ENCODE measurements at places on chromosomes 6 and 20.

- H3K36me3 ChIP-seq, result no peaks in the 10 kb centered on the region
- DNase-seq, result no peak
- H3K27ac ChIP-seq, result no peak overlapping the region
- no peak overlapping the region for H3K4me3 ChIP-seq
Observed at GRCh38 chr6:70124882-70125545, 177.9 kb downstream of the COL9A1 start.

GRCh38 chr6:165636402-165637048, 26.5 kb downstream of the PDE10A start:
- no peak overlapping the region for H3K27ac ChIP-seq
- no peaks in the 10 kb centered on the region for H3K36me3 ChIP-seq
- H3K4me1 ChIP-seq, result peaks cover 5% of the 10 kb centered on the region
- H3K27me3 ChIP-seq, result peaks cover 7% of the 10 kb centered on the region
- no peak overlapping the region for H3K4me3 ChIP-seq

DNA sequence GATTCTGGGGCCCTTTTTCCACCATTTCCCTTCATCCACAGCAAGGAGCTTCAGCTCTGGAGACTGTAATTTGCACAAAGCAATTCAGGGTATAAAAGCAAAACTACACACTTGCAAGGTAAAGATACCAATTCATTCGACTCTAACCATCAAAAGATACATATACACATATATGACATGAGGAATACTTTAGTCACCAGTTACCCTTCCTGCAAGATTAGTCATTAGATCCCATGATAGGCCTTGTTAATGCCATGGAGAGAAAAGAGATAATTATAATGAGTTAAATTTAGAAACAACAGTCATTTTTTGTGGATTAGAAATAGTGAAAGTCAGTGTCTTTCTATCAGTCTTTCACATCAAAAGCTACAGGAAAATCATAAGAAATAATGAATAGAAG, 204.2 kb downstream of the KCNQ5 start:
- DNase-seq, result no peak
- H3K27ac ChIP-seq, result no peak overlapping the region
- H3K36me3 ChIP-seq, result peaks cover 4% of the 10 kb centered on the region
- no peaks in the 10 kb centered on the region for H3K27me3 ChIP-seq
- no peaks in the 10 kb centered on the region for H3K4me1 ChIP-seq

GRCh38 chr6:88566746-88567534, 396.5 kb downstream of the RNGTT start:
- no peak overlapping the region for H3K4me3 ChIP-seq
- H3K27ac ChIP-seq, result no peak overlapping the region
- H3K36me3 ChIP-seq, result no peaks in the 10 kb centered on the region
- DNase-seq, result no peak

DNA sequence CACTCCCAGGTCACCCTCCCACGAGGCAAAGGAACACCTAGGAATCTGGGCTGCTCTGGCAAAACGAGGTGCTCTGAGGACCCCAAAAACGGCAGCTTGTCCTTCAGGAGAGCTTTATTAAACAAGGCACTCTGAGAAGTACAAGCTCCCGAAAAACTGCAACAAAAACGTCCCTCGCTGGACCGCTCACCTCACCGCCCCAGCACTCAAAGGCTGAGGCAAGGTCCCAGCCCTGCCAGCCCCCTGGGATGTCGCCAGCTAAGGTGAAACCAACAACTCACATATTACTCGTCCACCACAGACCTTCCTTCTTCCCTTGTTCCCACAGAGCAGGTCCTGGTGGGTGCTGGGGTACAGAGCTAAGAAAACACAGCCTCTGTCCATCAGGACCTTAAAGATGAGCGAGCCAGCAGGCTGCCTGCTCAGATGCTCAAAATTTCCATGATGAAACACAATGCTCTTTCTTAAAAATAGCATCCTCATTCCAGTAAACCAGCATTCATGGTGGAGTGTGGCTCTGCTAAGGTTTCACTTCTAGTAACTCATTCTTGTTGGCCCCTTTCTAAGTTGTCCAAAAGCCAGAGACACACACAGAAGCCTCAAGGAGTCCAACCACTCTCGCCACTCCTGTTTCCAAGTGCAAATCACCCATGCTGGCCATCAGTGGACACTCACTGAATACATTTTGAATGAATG, 35.9 kb downstream of the ATP9A start:
- no peaks in the 10 kb centered on the region for H3K4me1 ChIP-seq
- no peaks in the 10 kb centered on the region for H3K36me3 ChIP-seq
- no peak overlapping the region for H3K4me3 ChIP-seq

DNA sequence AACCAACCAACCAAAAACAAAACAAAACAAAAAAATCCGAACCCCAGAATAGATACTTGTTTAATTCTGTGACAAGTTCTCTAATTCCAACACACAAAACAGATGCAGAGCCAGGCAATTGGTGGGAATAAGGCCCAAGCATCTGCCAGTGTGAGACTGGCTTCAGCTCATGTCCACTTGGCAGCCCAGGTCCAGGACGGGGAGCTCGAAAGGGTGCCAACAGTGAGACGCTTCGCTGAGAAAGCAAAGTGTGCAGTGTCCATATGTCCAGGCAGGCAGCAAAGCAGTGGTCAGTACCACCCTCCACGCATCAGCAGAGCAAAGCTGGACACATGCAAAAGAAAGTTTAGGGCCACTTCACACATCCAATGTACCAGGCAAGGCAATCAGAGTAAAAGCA, 102.9 kb downstream of the RALGAPA2 start:
- H3K27ac ChIP-seq, result no peak overlapping the region
- DNase-seq, result no peak
- H3K4me1 ChIP-seq, result no peaks in the 10 kb centered on the region
- peaks cover 13% of the 10 kb centered on the region for H3K36me3 ChIP-seq
- H3K4me3 ChIP-seq, result no peak overlapping the region

DNA sequence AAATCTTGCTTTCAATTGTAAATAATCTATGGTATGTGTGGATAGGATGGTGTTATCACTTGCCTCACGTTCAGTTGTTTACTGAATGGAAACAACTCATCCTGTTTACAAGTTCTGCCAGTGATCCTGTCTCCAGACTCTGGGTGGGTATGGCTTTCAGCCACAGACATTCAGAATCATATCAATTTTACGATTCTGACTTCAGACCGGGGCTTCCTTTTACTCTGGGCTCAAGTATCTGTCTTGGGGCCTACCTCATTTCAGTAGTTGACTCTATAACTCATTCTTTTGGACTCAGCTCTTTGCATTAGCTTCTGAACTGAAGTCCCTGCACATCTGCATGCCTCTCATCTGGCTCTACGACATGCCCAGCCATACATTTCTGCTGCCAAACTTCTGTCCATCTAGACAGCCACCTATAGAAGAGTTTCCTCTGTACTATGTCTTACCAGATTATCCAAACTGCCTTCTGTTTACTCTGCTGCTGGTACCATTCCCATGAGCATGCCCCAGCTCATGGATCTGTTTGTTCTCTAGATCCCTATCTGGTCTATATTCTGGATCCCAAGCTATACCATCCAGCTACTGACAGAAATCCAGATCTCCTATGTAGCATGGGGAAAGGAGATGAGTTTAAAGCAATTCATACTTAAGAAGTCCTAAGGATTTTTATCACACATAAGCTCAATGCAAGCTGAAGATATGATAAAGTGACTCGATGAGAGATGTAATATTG, 34.3 kb downstream of the FYN start:
- H3K36me3 ChIP-seq, result peaks cover 43% of the 10 kb centered on the region
- H3K4me3 ChIP-seq, result peak overlapping the region; percentile 5
- DNase-seq, result no peak
- peaks cover 24% of the 10 kb centered on the region for H3K4me1 ChIP-seq
- no peaks in the 10 kb centered on the region for H3K27me3 ChIP-seq

DNA sequence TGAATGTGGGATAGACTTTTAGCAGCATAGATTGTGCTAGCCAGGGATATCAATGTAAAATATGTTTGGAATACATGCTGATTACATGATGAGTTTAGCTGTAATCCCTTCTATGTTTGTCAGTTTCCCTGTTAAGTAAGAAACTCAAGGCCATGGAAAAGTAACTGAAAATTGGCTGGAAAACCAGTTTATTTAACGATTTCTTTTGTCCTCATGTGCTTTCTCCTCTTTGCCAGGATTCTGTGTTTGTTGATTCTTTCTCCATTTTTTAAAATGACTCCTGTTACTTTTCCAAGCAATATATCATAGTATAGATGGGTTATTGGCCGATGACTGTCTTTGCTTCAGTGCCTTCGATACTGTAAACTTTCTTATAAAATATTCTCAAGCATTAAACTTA, 87.5 kb downstream of the SAMD5 start:
- no peak overlapping the region for H3K4me3 ChIP-seq
- no peaks in the 10 kb centered on the region for H3K27me3 ChIP-seq

GRCh38 chr20:47801079-47801478, 15.8 kb upstream of the SULF2 start:
- no peaks in the 10 kb centered on the region for H3K4me1 ChIP-seq
- peaks cover 2% of the 10 kb centered on the region for H3K27me3 ChIP-seq
- H3K27ac ChIP-seq, result no peak overlapping the region
- no peaks in the 10 kb centered on the region for H3K36me3 ChIP-seq

GRCh38 chr6:45415788-45416518, 38.2 kb upstream of the SUPT3H start:
- no peak for DNase-seq
- no peaks in the 10 kb centered on the region for H3K36me3 ChIP-seq
- H3K27ac ChIP-seq, result no peak overlapping the region
- H3K4me3 ChIP-seq, result no peak overlapping the region
- peaks cover 17% of the 10 kb centered on the region for H3K27me3 ChIP-seq

GRCh38 chr6:105109955-105110895, 69.6 kb downstream of the POPDC3 start:
- H3K36me3 ChIP-seq, result no peaks in the 10 kb centered on the region
- H3K4me1 ChIP-seq, result no peaks in the 10 kb centered on the region
- no peak for DNase-seq
- H3K27me3 ChIP-seq, result peaks cover 17% of the 10 kb centered on the region
- H3K4me3 ChIP-seq, result no peak overlapping the region

DNA sequence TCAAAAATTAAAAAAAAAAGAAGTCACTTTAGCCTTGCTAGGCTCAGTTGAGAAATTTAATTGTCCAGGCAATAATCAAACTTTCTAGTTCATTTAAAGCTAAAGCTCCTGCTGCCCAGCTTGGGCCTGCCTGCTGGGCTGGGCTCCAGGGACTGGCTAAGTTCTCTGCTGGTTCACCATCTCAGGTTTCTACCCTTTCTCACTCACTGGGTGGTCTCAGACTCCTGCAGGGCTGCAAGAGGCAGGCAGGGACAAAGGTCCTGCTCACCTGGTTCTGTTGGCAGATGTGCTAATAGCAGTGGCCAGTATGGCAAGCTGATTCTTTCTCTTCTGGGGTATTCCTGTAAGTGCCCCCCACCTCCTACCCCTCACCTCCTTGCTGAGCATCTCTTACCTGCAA, 21.2 kb upstream of the RTF2 start:
- peaks cover 29% of the 10 kb centered on the region for H3K4me1 ChIP-seq
- H3K27ac ChIP-seq, result no peak overlapping the region
- no peak overlapping the region for H3K4me3 ChIP-seq
- no peak for DNase-seq

- peaks cover 19% of the 10 kb centered on the region for H3K27me3 ChIP-seq
- H3K27ac ChIP-seq, result peak overlapping the region; percentile 82
- DNase-seq, result peak; percentile 75
- H3K4me1 ChIP-seq, result peaks cover 65% of the 10 kb centered on the region
- H3K36me3 ChIP-seq, result peaks cover 54% of the 10 kb centered on the region
Observed at GRCh38 chr6:31559958-31560696, 12.0 kb upstream of the LTA start.

All from activated CD8-positive, alpha-beta T cell treated with anti-CD3 and anti-CD28 coated beads, Interleukin-2, amount 10 ng/mL, durations not matched to agents 7 days and 5 days (primary cell).